ENCODE measurements at places on chromosomes 1 and 21.

- DNase-seq = no peak
Measured at GRCh38 chr1:39894884-39895495, 6.7 kb downstream of the MYCL start.

DNA sequence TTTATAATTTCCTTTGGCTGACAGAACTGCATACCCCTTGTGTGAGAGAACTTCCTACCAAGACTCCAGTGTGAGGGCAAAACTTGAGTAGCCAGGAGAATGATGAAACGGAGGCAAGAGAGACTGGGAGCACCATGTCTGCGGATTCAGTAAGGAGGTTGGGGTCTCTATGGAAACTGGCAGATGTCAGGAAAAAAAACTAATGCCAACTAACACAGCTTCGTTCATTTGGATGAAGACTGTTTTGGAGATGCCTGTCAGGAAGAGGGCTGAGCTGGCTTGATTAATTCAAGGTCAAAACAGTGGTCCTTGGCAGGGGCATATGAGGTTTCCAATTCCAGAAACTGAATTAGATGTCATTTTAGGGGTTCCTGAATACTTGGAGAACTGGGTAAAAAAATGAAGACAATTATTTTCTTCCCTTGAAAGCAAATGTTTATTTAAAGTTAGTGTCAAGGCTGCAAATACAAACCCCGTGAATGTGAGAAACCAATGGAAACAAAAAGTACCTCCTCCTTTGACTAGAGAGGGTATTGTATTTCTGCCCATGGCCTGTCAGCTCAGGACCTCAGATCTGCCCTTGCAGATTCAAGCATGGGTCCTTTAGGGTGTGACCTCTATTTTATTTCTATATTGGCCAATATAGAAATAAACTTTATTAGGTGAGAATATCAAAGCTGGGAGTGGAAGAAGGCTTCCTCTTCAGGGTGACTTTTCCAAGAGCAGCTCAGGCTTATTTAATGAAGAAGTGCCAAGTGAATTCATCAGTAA is 110.5 kb downstream of the MAST2 start:
- DNase-seq = no peak

DNA sequence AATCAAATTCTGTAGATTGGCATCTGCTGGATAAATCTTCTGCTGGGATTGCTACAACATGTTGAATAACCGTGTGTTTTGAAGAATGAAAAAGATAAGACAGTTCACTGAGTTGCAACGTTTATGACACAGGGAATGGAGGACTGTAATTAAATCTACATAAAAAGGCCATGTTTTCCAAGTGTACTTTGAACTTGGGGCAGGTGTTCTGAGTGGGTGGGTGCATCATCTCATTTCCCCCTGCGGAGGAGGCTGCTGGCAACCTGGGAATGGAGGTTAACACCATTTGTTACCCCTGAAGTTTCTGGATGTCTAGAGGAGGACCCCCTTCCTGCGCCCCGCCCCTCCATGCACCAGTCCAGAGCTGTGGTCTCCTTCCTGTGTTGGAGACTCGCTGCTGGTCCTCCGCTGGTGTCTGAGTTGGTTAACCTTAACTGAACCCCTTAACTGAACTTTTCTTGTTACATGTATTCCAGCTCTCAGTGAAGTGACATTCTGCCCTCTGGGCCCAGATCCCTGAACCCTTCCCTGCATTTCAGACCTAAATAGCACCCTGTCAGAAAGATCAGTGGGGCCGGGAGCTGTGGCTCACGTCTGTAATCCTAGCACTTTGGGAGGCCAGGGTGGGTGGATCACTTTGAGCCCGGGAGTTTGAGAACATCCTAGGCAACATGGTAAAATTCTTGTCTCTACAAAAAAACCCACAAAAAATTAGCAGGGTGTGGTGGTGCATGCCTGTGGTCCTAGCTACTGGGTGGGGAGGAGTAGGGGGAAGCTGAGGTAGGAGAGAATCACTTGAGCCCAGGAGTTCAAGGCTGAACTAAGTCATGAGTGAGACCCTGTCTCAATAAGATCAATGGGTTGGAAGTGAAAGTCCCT is 31.8 kb downstream of the UCK2 start:
- peak; percentile 15 for DNase-seq

DNA sequence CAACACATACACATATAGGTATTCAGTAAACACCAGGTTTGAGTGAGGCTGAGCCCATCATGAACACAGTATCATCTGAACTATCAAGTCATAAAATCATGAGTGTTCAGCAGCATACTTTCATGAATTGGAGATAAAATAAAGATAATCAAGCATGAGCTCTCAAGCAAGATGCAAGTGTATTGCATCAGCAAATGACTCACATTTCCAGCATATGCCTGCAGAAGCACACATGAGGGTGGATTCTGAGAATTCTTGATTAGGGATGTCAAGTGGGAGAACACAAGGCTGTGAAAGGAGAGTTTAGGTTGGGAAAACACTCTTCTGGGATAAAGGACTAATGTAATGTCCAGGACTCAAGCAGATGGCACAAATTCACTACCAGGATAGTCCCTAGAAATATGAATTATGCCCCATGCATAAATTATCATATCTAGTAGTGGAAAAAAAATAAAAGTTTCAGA is 299.2 kb downstream of the SRGAP2C start:
- no peak for DNase-seq

GRCh38 chr1:202564958-202565495 is 145.2 kb downstream of the SYT2 start:
- no peak for DNase-seq

- DNase-seq = no peak
Measured at GRCh38 chr1:54275349-54275748, 75.4 kb downstream of the MRPL37 start.

GRCh38 chr1:112911506-112912220 is 44.3 kb downstream of the SLC16A1 start:
- DNase-seq = no peak

GRCh38 chr1:35202048-35202719 is 9.2 kb upstream of the SFPQ start:
- peak; percentile 84 for DNase-seq

GRCh38 chr1:110155878-110156522 is 5.7 kb downstream of the SLC6A17 start:
- peak; percentile 92 for DNase-seq

GRCh38 chr1:71047635-71048607 is at the start of gene PTGER3:
PTGER3 (minus strand) TSS chr1:71047816; CDS start chr1:71047577, 239 bp downstream.
- DNase-seq = peak; percentile 91

DNA sequence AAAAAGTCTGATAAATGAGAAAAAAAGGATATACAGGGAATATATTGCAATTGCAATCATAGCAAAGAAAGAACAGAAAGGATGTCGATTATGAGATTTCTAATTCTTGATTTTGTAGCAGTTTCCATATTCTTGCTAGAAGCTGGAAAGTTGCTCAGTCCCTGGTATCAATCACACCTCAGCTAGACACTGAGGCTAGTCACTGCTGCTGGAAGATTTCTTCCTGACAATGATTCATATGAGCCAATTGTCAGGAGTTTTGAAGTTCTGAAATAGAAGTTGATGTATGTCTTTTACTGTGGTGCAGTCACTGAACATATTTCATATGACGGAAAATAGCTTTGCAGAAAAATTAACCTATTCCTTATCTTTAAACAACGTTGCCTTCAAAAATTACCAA is 208.4 kb upstream of the C1orf105 start:
- DNase-seq = no peak

DNA sequence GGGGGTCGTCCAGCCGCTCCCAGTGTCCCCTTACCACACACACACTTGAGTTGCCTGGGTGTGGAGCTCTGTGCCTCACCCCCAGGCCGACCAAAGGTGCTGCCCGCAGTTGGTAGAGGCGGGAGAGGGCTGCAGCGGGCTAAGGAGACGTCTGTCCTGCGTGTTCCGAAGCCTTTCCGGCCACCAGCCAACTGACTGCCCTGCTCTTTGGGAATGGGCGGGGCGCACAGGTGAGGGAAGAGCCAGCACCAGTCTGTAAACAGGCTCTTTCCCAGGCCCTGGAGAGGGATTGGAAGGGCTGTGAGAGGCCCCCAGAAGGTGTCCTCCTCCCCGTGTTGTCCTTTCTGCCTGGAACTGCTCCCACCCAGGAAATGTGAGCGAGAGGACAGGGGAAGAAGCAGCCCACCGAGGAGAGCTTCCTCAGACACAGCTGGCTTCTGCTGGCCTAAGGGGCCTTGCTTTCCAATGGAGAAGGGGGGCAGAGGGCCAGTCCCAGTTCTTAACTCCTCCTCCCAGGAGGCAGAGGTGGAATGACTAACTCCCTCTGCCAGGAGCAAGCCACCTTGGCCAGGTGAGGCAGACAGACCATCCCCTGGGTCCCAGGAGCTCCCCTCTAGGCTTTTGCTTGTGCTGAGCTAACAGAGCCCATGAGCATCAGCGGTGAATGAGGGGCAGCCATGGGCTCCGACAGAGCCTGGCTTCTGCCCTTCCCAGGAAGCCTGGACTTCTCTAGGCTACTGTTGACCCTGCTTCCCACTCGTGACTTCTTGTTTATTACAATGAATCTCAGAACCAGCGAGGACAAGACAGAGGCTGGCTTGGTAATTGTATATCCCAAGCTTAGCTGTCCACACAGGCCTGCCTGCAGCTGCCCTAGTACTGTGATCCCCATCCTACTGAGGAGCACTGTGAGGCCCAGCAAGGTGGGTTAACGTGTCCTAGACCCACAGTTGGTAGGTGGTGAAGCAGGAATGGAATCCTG is 158.1 kb upstream of the COA6 start:
- DNase-seq = peak; percentile 84

DNA sequence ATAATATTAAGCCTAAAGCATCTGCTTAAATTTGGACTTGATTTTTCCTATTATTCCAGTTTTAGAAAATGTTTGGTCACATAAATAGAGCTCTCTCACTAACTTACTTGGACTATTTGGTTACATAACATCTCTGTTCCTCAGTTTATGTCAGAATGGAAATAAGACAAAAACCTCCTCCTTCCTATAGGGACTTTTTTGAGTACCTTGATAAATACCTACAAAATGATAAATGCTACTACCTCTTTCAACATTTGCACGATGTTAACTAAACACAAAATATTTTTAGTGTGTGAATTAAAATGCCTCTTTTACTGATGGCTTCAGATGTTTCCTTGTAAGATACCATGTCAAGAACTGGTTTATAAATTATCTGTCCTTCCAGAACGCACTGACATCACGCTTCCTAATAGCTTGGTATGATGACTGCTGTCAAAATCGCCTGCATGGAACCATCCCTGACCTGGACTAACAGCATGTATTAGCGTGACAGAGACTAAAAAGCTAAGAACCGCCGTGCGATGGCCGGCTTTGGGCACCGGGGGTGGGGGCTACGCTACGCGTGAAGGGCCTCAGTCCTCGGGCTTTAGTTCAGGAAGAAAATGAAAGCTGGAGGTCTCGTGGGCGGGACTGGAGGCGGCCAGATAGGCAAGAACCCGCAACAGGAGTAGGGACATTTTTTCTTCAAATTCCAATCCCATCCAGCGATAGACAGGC is 133.2 kb upstream of the BARHL2 start:
- peak; percentile 67 for DNase-seq

GRCh38 chr1:202935844-202936243 is 8.8 kb upstream of the KLHL12 start:
- no peak for DNase-seq

GRCh38 chr1:160411271-160412027 is 11.1 kb downstream of the VANGL2 start:
- DNase-seq = peak; percentile 39

DNA sequence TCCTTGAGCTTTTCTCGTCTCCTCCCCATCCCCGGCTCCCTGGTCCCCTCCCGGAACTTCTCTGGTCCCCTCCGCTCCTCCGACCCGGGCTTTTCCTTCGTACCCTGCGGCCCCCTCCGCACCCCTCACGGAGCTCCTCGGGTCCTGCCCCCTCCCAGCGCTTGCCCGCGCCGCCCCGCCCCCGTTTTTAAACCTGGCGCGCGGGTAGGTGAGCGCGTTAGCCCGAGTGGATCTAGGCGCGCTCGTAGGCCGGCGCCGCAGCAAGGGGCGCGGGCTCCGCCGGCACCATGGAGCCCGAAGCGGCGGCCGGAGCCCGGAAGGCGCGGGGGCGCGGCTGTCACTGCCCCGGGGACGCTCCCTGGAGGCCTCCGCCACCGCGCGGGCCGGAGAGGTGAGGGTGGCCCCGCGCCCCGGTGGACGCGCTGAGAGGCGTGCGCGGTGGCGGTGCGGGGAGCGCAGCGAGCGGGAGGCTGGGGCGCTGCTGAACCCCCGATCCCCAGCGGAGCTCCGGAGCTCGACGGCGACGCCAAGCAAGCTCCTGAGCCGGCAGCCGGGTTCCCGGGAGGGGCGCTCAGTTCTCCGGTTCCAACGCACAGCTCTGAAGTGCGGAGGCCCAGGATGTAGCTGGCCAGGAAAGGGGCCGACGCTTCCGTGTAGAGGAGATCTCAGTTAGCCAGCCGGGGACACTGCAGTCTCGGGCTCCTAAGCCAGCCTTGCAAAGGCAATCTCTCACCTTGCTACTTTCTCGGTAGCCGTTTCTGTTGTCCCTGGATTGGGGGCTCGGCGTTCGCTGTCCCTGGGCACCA is at the start of gene RIPPLY3:
RIPPLY3 (plus strand) TSS at position 217 of the 806 bp plus-strand sequence; CDS start at position 288, 71 bp downstream.
- peak; percentile 65 for DNase-seq

GRCh38 chr1:187605736-187606135 is 777.0 kb downstream of the PLA2G4A start:
- DNase-seq = no peak

DNA sequence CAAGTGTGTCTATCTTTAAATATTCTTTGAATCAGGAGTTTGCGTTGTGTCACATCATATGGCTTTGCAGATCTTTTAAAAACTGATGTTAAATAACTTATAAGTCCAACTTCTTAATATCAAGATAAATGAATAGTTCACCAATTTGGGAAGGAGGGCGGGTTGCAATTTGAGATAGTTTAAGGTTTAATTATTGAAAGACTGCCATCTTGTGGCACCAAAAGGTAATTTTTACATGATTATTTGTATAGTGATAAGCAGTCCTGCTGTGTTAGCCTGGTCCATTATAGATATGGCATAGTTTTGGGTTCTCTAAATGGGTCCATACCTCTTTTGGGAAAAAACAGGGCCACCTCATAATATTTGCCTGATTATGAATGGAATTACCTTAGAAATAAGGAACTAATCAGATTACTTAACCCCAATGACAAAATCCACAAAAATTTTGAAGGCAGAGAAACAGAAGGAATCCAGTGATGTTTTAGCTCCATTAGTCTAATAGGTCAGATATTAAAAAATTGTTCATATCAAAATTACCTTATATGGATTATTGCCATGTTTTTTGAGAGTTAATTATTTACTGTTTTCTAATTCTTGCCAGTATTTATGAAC is 64.3 kb downstream of the PRKAA2 start:
- DNase-seq = no peak

DNA sequence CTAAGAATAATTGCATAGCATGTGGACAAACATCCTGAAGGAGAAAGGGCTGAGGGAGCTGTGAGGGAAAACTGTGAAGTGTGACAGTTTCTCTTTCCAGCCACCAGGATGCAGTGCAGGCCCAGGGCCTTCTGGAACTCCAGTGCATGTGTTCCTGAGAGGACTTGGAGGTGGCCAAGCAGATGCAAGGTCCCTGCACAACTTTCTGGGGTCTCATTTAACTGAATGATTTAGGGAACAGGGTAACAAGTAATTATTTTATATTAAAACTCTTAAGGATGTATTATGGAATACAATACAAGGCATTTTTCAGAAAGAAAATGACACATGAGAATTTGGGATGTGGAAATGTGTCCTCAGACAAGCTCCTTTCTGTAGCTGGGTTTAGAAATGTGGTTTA is 61.2 kb upstream of the MCOLN3 start:
- DNase-seq = peak; percentile 82

- DNase-seq = no peak
Measured at GRCh38 chr1:215777370-215777925, 210.3 kb downstream of the KCTD3 start.

Measured in islet precursor cell (in vitro differentiated cells).